ENCODE measurements at places on chromosomes 16 and 17.

DNA sequence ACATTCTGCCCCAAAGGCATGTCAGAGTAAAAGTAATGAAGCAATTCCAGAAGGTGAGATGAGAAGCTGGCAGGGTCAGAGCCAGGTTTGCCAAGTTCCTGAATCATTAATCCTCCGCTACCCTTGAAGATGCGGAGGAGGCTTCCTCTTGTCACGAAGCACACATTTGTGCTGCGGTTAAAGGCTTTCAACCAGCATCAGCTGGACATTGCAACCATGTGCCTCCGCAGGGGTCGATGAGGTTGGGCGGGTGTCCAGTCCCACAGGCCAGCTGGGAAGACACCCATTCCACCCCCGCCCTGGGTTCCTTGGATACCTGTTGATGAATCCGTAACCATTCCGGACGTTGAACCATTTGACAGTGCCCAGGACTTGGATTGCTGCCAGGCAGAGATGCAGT lies 1.3 kb downstream of the YBX2 start:
- no peaks in the 10 kb centered on the region for H3K27me3 ChIP-seq
- peaks cover 26% of the 10 kb centered on the region for H3K4me1 ChIP-seq
- H3K4me3 ChIP-seq = no peak overlapping the region
- no peak overlapping the region for H3K27ac ChIP-seq
- DNase-seq = no peak

DNA sequence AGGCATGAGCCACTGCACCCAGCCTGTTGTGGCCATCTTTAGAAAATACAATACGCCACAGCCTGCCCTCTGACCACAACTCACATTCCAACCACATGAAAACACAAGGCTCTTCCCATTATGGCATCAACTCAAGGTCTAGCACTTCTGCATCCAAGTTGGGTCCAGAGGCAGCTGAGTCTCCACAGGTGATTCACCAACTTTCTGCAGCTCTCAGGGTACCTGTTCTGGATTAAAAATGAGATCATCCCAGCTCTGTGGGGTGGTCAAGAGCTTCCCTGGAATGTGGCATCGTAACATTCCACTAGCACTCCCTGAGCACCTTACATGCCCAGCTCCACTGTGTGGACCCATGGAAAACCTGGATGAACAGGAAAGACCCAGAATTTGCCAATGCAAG lies 9.9 kb upstream of the GUCY2D start:
- no peak for DNase-seq
- H3K4me1 ChIP-seq = peaks cover 16% of the 10 kb centered on the region
- no peak overlapping the region for H3K4me3 ChIP-seq

DNA sequence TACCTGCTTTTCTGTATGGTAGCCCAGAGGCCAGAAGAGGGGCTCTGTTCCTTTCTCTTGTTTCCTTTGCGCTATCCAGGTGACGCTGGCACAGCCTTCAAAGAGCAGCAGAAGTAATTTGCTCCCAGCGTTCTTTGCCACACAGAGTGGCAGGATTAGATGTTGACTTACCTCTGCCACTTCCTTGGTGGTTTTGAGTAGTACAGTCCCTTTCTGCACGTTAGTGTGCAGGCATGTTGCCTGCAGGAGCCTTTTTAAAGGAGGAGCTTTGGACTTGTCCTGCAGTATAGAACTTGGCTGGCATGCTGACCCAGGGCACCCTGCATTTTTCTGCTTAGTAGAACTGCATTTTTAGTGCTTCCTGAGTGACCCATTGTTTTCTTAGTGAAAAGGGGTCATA lies at the start of gene ABCC11:
ABCC11 (minus strand) TSS at position 229 of the 400 bp plus-strand sequence. CDS start 15,618 bp downstream, outside the sequence.
- H3K4me3 ChIP-seq = no peak within 1 kb of the TSS
- no peaks in the 10 kb centered on the region for H3K27me3 ChIP-seq
- no peak for DNase-seq
- H3K27ac ChIP-seq = no peak within 1 kb of the TSS
- no peaks in the 10 kb centered on the region for H3K36me3 ChIP-seq

GRCh38 chr17:48555258-48556228 lies 10.6 kb upstream of the HOXB2 start:
- DNase-seq = no peak
- no peaks in the 10 kb centered on the region for H3K36me3 ChIP-seq
- no peaks in the 10 kb centered on the region for H3K4me1 ChIP-seq
- H3K27ac ChIP-seq = no peak overlapping the region
- no peak overlapping the region for H3K4me3 ChIP-seq

DNA sequence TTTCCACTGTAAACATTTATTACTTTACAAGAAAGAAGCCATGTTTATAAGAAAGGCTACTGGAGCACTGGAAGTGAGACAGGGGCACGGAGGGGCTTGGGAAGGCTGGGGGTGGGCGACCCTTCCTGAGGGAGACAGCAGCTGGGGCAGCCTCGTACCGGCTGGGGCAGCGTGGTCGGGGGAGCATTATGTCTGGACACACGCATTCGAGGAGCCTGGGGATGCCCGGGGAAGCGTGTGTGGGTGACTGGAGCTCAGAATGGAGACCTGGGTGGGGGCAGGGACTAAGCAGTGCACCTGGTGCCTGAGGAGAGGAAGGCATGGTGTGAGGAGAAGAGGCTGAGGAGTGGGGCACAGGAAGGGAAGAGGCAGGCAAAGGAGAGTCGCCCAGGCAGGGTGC lies 64.5 kb downstream of the SRCIN1 start:
- no peaks in the 10 kb centered on the region for H3K36me3 ChIP-seq
- H3K4me3 ChIP-seq = no peak overlapping the region
- H3K4me1 ChIP-seq = no peaks in the 10 kb centered on the region
- no peak for DNase-seq
- no peak overlapping the region for H3K27ac ChIP-seq

- H3K27me3 ChIP-seq = no peaks in the 10 kb centered on the region
- H3K4me3 ChIP-seq = no peak overlapping the region
- DNase-seq = no peak
Measured at GRCh38 chr17:75542229-75542628, 16.7 kb downstream of the LLGL2 start.
